ENCODE measurements at places on chromosomes 6 and 20.

DNA sequence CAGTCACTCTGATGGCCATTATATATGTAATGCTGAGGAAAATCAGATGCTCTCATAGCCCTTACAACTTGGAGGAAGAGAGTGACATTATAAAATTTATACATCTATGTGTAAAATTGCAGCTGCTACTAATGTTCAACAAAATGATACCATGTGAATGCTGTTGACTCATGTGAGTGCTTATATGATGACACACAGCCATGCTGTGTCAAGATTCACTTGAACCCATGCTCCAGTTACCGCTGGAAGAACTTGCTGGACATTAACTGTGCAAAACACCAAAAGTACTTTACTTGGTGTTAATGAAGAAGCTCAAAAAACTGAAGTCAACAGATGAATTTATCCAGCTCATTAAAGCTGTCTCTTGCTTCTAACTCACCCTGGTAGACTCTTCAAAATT is 318.9 kb upstream of the PLCB4 start:
- no peak for DNase-seq

DNA sequence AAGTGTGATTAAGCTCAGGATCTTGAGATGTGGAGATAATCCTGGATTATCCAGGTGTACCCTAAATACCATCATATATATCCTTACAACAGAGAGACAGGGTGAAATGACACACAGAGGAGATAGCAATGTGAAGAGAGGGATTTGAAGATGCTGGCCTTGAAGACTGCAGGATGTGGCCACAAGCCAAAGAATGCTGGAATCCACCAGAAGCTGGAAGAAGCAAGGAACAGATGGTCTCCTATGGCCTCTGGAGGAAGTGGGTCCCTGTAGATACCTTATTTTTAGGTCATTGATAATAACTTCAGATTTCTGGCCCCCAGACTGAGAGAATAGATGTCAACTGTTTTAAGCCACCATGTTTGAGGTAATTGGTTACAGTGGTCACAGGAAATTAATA is 95.0 kb downstream of the PAK5 start:
- DNase-seq: no peak

GRCh38 chr6:107843400-107843799 is 19.3 kb upstream of the SCML4 start:
- DNase-seq: no peak

- peak; percentile 67 for DNase-seq
These were observed 712 bp downstream of the RXRB start for GRCh38 chr6:33199687-33200218.

- no peak for DNase-seq
These were observed 76.8 kb downstream of the COL12A1 start for GRCh38 chr6:75128878-75129570.

DNA sequence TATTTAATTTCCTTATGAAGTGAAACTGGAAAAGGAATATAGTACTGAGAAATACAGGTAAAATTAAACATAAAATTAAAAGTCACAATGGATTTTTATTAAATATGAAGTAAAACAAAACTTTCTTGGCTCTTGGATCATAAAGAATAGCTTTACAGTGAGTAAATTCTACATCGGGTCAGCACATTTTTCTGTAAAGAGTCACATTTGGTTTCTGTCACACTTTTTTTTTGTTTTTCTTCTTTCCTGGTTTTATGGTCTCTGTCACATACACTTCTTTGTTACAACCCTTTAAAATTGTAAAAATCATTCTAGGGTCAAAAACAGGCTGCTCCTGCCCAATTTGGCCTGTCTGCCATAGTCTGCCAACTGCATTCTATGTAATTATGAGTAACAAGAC is 254.4 kb upstream of the POU3F2 start:
- DNase-seq: no peak

DNA sequence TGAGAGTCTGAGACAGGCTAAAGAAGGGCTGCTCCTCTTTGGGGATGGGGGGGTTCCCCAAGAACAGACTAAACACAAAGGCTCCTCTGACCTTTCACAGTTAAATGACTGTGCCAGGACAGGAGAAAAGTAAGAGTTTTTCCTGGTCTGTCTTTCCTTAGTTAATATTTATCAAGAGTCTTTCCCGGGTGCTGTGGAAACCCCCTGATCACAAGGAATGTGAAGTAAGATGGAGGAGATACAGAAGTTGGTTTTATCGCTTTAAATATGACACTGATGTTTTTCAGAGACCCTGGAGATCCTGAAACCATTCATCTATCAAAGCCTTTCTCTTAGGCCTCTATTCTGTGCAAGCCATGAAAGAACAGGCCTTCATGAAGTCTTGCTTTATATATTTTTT is 105.8 kb downstream of the RNF144B start:
- DNase-seq: no peak

GRCh38 chr20:38203337-38203980 is 38.4 kb upstream of the TGM2 start:
- DNase-seq: no peak

GRCh38 chr6:81889377-81890053 is 137.0 kb upstream of the TENT5A start:
- DNase-seq: no peak

- DNase-seq: no peak
These were observed 136.8 kb downstream of the EPHA7 start for GRCh38 chr6:93282521-93283031.

- no peak for DNase-seq
These were observed 690 bp downstream of the NEU1 start for GRCh38 chr6:31861919-31862343.

DNA sequence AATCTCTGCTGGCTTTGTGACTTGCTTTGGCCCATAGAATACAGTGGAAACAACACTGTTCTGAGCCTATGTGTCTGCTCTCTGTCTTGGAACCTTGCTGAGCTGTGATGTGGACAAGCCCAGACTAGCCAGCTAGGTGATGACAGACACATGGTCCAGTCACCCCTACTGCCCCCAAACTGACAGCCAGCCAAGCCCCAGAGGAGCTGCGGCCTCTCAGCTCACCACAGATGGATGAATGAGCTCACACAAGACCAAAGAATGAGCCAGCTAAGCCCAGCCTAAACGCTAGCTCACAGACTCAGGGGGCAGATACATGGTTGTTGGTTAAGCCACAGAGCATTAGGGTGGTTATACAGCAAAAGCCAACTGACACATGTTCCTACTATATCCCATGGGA is 4.1 kb downstream of the AARS2 start:
- no peak for DNase-seq

- DNase-seq: no peak
These were observed 367.2 kb downstream of the ARHGAP18 start for GRCh38 chr6:129342796-129343195.

Measured in LNCaP clone FGC (cell line).